ENCODE measurements at places on chromosomes 1 and 21.
A peak's percentile ranks its signal among the peaks of the same experiment; 100 is the strongest.

DNA sequence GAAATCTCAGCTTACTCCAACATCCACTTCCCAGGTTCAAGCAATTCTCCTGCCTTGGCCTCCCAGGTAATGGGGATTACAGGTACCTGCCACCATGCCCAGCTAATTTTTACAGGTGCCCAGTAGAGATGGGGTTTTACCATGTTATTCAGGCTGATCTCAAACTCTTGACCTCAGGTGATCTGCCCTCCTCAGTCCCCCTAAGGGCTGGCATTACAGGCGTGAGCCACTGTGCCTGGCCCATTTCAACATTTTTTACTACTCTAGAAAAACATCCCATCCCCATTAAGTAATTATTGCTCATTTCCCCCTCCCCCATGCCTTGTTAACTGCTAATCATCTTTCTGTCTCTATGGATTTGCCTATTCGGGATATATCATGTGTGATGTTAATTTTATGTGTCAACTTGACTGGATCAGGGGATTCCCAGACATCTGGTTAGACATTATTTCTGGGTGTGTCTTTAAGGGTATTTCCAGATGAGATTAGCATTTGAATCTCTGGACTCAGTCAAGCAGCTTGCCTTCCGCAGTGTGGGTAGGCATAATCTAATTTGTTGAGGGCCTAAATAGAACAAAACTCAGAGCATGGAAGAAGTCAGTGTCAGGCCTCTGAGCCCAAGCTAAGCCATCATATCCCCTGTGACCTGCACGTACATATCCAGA is 33.0 kb upstream of the ZBTB8B start:
- no peak for DNase-seq

DNA sequence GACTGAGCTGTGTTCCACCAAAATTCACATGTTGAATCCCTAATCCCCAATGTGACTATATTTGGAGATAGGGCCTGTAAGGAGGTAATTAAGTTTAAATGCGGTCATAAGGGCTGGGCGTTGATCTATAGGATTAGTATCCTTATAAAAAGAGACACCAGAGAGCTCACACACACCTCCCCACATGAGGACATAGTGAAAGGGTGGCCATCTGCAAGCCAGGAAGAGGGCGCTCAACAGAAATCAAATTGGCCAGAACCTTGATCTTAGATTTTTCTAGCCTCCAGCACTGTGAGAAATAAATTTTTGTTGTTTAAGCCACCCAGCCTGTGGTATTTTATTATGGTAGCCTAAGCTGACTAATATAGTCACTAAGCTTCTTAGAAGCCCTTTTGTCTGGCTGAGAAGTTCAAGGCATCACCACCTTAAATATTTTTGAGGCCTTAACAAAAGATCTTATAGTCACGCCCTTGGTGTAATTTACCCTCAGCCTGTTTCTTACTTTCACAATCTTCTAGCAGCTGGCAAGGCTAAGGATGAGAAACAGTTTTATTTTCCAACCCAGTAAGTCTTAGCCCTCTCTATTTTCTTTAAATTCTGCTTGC is 28.8 kb downstream of the GORAB start:
- no peak for DNase-seq

- peak; percentile 2 for DNase-seq
Observed at GRCh38 chr1:202058001-202058908, 47.9 kb downstream of the ELF3 start.

GRCh38 chr1:96990136-96990535 is 268.6 kb downstream of the PTBP2 start:
- no peak for DNase-seq

- no peak for DNase-seq
Observed at GRCh38 chr21:42674351-42674940, 21.0 kb downstream of the PDE9A start.

DNA sequence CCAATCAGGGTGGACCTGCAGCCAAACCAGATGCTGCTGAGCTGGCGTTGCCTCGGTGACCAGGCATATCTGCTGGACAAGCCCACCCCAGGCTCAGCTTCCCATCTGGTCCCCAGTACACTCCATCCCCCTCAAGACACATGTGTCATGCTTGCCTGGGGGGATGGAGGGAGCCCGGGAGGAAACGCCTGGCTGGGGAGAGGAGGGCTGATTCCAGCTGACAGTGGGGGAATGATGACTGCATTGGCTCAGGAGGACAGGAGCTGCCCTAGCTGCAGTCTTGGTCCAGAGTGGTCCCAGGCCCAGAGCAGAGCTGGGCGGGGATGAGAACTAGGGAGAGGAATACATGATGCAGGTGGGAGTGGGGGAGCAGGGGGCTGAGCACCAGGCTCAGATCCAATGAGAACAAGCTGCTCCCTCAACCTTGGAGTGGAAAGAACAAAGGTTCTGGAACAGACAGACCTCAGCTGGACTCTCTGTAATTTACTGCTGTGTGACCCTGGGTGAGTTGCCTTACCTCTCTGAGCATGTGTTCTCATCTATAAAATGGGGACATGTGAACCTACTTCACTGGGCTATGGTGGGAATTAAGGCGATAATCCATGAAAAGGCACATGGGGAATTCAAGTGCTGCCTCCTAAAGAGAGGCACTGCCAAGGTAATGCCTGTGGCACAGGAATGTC is 23.1 kb upstream of the ECE1 start:
- no peak for DNase-seq

GRCh38 chr1:44707959-44708831 is 22.8 kb downstream of the RNU5D-1 start:
- peak; percentile 59 for DNase-seq

- no peak for DNase-seq
Observed at GRCh38 chr1:93865253-93865652, 13.8 kb downstream of the DNTTIP2 start.

GRCh38 chr1:92987462-92987861 is 26.2 kb upstream of the DIPK1A start:
- no peak for DNase-seq

GRCh38 chr1:182910143-182910542 is 42.8 kb downstream of the SHCBP1L start:
- DNase-seq = no peak

- no peak for DNase-seq
Observed at GRCh38 chr1:119310301-119310700, 58.3 kb upstream of the HAO2 start.

DNA sequence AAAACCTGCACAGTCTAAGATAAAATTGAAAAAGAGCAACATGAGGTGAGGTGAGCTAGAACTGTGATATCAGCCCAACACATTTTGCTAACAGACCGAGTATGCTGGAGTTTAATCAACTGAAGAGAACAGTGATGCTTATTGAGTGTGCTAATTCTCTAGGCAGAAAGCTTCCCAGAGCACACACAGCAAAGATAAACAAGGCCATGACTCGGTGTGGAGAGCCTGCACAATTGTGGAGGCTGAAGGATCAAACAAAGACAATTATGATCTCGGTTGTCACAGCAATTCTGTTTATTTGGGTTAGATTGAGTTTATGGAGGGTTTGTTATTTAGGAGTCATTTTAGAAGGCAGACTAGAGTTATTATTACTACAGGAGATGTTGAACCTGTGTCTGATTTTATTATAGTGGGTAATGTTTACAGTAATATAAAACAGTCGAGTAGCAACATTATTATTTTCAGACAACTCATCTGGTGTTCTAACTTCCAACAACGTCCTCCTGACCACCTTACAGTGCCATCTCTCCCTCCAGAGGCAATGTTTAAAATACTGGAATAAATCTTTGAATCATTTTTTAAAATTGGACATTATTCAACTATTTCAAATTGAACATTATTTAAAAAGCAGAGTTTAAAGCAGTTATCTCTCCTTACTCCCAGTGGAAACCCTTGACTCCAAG is 40.2 kb downstream of the DPT start:
- DNase-seq = no peak

- DNase-seq = no peak
Observed at GRCh38 chr1:106022312-106022902, 1034.1 kb upstream of the PRMT6 start.

GRCh38 chr1:94737124-94737998 is 82.8 kb upstream of the SLC44A3 start:
- DNase-seq = peak; percentile 35

GRCh38 chr21:35398346-35398982 is 349.4 kb upstream of the RUNX1 start:
- DNase-seq = no peak

DNA sequence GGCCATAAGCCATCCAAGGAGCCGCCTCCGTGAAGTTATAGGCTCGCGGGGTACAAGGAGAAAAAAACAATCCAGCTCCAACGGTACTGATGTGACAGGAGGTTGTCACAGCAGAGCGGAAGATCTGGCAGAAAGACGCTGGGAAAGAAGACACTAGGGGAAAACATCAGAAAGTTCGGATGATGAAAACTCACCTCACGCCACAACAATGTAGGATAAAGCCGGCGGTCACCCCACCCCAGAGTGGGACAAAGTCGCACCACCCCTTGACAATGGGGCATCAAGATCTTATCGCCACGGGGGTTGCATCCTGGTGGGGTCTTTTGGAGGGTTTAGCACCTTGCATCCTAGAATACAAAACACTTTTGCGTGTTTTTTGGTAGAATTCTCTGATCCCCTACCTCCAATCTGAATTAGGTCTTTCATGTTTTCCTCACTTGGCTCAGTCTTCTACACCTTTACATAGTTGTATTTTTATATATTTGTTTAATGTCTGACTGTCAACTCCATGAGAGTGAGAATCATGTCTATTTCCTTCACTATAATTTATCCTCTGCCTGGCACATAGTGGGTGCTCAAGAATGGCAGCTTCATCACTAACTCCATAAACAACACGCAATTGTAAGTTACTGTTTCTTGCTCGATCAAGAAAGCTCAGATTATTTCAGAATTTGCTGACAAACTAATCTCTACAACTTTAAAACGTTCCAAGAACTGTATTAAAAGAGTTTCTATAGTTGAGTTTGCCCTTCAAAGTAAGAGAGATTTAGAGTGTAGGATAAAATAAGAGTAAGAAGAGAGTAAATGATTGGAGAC is 611 bp upstream of the ZSWIM5 start:
- DNase-seq = no peak

- no peak for DNase-seq
Observed at GRCh38 chr1:1867164-1867563, 23.7 kb downstream of the GNB1 start.

- peak; percentile 53 for DNase-seq
Observed at GRCh38 chr1:9784508-9785133, 39.1 kb downstream of the CLSTN1 start.

DNA sequence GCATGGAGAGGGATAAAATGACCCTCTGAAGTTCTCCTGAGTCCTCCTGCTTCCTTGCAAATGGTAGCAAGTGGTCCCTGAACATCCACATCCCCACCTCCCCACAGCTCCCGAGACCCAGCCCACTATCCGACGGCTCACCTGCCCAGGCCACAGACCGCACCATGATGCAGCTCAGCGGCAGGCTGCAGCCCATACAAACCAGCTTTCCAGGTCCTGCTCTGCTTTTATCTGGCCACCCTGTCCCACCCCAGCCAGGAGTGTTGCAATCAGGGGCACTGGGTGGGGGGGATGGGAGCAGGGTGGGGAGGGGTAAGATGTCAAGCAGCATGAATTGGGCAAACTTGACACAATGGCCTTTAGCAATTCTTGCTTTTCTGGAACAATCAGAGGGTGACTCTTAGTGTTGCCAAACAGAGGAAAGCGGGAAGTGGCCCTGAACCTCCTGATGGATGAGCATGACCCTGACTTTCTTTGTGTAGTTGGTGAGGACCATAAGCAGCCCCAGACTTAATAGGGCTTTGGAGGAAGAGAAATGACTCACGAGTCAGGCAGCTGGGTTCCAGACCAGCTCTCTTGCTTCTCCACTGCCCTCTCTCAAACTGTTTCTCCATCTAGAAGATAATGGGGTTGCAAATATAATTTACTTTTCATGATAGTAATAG is at the start of gene CHIT1:
CHIT1 (minus strand) TSS at position 203 of the 665 bp plus-strand sequence; CDS start at position 166, 37 bp downstream.
- peak; percentile 5 for DNase-seq

- no peak for DNase-seq
Observed at GRCh38 chr1:164602101-164602422, 43.1 kb downstream of the PBX1 start.

- no peak for DNase-seq
Observed at GRCh38 chr1:227948493-227949260, 945 bp upstream of the WNT9A start.

- no peak for DNase-seq
Observed at GRCh38 chr1:69787151-69787550, 219.4 kb downstream of the LRRC7 start.

DNA sequence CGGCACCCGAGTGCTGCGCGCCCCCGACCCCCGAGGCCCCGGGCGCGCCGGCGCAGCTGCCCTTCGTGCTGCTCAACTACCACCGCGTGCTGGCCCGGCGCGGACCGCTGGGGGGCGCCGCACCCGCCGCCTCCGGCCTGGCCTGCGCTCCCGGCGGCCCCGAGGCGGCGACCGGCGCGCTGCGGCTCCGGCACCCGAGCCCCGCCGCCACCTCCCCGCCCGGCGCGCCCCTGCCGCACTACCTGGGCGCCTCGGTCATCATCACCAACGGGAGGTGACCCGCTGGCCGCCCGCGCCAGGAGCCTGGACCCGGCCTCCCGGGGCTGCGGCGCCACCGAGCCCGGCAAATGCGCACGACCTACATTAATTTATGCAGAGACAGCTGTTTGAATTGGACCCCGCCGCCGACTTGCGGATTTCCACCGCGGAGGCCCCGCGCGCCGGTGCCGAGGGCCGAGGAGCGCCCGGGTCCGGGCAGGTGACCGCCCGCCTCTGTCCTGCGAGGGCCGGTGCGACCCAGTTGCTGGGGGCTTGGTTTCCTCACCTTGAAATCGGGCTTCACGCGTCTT is 49.0 kb downstream of the SIM2 start:
- DNase-seq = no peak

- DNase-seq = no peak
Observed at GRCh38 chr1:97364086-97364485, 556.7 kb downstream of the DPYD start.

DNA sequence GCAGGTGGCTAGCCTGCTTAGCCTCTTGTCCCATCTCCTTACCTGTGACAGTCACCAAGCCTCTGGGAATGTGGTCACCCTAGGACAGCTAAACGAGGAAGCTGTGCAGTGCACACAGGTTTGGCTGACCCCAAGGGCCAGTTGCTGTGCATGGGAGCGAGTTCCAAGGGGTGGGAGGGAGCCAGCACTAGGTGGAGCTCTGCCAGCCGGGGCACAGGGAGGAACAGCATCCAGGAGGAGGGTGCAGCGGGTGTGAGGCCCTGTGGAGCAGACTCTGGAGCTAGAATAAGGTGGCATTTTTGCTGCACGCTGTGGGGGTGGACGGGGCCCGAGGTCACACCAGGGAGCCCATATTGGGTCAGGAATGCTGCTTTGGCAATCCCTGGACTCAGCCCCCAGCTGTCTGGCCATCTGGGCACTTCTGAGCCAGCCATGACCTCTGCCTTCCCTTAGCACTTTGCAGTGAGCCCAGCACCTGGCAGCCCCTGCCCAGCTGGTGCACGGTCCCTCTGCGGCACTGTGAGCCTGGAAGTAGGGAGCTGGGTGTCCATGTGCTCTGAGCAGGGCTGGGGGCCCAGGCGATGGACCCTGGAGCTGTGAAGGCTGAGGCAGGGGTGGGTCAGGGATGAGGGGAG is 8.7 kb downstream of the PDXK start:
- no peak for DNase-seq

Measured in CD14-positive monocyte (primary cell).